ENCODE measurements at places on chromosomes 16 and 17. TPM values are rescaled to one million over a fixed set of nuclear protein-coding genes. Genes with fewer than 3 reads are reported as not detected.

GRCh38 chr17:32111141-32111771, 31.0 kb upstream of the RHOT1 start:
- no peak for DNase-seq

The P3H4 gene
- total RNA-seq = 71.9 TPM

GRCh38 chr16:69482410-69482991, 58.1 kb downstream of the CYB5B start:
- DNase-seq = peak; percentile 35

- DNase-seq = no peak
These were observed 7.7 kb upstream of the MBTPS1 start for GRCh38 chr16:84124257-84125073.

The UNC13D gene
- 2.7 TPM for total RNA-seq

DNA sequence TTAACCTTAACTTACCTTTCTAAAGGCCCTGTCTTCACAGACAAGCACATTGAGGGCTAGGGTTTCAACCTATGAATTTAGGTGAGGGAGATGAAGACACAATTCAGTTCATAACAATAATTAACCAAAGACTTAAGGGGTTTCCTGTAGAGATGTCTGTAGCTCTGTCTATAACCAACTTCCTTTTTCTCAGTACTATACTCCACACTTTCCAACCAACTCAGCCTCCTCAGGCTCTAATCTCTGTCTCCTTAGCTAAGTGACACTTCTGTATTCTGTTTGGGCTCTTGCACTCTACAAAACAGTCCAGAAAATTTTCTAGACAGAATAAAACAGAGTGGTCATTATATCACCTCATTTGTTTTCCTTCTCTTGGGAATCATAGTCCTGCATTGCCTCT, 25.8 kb downstream of the CAPNS2 start:
- DNase-seq = no peak

DNA sequence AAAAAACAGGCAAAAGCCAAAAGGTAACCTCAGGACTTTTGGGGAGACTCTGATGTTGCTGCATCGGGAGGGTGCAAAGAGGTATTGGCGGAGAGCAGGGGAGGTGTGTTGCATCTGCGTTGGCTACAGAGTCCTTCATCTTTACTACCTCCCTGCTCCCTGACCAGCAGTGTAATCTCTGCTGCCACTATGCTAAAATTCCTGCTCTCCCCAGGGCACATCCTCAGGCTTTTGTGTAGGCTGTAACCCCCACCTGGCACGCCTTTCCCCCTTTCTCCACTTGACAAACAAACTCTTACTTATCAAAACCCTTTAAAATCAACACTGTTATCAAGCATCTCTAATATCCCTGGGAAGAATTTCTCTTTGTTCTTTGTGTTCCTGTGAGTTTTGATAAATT, 435.3 kb downstream of the HAPSTR1 start:
- no peak for DNase-seq

All from HT1080 (cell line).